ENCODE measurements at places on chromosomes 5 and 9. TPM values are rescaled to one million over a fixed set of nuclear protein-coding genes. Genes with fewer than 3 reads are reported as not detected.
A peak's percentile ranks its signal among the peaks of the same experiment; 100 is the strongest.

Gene SPTAN1
- 335 TPM for total RNA-seq

Gene SARDH
- total RNA-seq: 9.5 TPM

Gene BTNL8
- not detected for total RNA-seq

Gene GABRA6
- total RNA-seq: not detected

Gene GABRA1
- not detected for total RNA-seq

Gene TCF7
- total RNA-seq: 455 TPM

Gene ZNF608
- total RNA-seq: not detected

Gene ENC1
- total RNA-seq: 1.4 TPM

DNA sequence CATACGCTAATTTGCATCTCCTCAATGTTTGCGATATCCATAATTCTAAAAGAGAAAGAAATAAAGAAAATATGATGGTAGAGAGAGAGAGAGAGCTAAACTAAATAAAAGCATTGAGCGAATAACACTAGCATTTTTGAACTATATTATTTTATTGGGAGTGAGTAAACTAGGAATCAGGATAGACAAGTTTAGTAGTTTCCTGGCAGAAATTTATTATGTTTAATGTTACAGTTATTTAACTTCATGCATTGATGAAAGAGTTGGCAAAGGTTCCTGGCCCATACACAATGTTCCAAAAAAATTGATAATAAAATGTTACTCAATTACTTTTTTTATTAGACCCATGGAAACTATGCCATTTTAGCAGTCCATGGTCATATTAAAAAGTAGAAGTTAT is 1708.2 kb upstream of the CDH6 start:
- no peak for DNase-seq

GRCh38 chr9:18479405-18479804 is 5.5 kb downstream of the ADAMTSL1 start:
- no peak for DNase-seq

GRCh38 chr5:39906146-39906545 is 481.4 kb upstream of the DAB2 start:
- DNase-seq: no peak

GRCh38 chr9:133539991-133540697 is 5.6 kb downstream of the ADAMTSL2 start:
- DNase-seq: no peak

- DNase-seq: no peak
Measured at GRCh38 chr9:131826966-131827525, 87.2 kb upstream of the RAPGEF1 start.

- DNase-seq: no peak
Measured at GRCh38 chr9:122059955-122060324, 33.2 kb downstream of the TTLL11 start.

GRCh38 chr5:95087816-95088317 is 197.0 kb downstream of the MCTP1 start:
- no peak for DNase-seq

- DNase-seq: no peak
Measured at GRCh38 chr5:168020542-168021294, 270.7 kb upstream of the WWC1 start.

- peak; percentile 40 for DNase-seq
Measured at GRCh38 chr5:65480306-65480865, 1.3 kb downstream of the ADAMTS6 start.

DNA sequence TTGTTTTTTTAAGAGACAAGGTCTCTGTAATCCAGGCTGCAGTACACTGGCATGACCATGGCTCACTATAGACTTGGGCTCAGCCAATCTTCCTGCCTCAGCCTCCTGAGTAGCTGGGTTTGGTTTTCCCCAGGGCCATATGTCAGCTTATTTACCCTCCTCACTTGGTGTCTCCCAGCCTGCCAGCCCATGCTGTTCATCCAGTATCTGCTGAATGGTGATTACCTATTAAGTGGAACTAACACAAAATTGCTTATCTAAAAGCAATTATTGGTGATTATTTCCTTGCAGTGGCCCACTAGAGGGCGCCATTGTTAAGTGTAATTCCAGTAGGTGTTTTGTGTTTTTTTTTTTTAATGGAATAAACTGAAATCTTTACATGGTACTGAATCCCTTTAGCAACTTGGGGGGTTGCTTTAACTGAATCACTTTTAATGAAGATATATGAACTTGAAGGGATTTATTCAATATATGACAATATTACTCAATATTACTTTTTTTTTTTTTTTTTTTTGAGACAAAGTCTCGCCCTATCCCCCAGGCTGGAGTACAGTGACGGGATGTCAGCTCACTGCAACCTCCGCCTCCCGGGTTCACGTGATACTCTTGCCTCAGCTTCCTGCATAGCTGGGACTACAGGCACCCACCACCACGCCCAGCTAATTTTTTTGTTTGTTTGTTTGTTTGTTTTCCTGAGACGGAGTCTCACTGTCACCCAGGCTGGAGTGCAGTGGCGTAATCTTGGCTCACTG is 13.8 kb downstream of the EXOSC2 start:
- DNase-seq: peak; percentile 54

- no peak for DNase-seq
Measured at GRCh38 chr5:81924442-81924841, 47.4 kb upstream of the ATG10 start.

DNA sequence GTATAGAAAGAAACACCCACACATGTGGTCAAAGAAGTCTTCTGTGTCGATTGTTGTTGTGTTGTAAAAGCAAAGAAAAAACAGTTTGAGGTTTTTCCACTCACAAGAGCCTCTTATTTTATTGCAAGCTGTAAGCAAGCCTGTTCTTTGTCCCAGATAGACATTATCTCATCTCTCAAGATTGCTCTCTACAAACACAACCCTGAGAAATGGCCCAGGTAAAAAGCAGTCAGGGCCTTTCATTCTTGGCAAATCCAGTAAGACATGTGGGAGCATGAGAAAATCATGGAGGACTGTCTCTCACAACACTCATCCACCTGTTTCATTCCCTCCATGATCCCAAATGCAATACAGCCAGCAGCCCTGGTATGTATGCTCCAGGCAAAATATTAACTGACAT is 286.6 kb upstream of the POU5F2 start:
- DNase-seq: no peak

GRCh38 chr5:172816925-172817562 is 17.0 kb upstream of the ERGIC1 start:
- no peak for DNase-seq

GRCh38 chr9:121700832-121701419 is 49.5 kb downstream of the DAB2IP start:
- DNase-seq: no peak

- no peak for DNase-seq
Measured at GRCh38 chr5:114789773-114790402, 379.8 kb downstream of the TRIM36 start.

- DNase-seq: no peak
Measured at GRCh38 chr9:28927691-28928090, 1354.4 kb upstream of the C9orf72 start.

DNA sequence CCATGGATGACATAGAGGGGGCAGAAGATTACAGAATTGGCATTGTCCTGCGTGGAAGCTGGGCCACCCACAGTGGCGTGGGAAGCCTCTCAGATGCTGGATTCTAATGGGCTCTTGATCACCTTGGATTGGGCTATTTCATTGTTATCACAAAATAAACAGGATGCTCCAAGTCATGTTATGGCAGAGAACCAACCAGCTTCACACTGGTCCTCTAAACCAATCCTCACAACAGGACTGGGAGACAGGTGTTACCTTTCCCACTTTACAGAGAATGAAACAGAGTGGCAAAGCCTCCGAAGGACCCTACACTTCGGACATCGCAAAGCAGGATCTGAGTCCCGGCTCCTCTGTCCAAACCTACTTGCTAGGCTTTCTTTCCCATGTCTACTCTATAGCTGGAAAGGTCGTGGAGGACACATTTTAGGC is 455 bp upstream of the SMIM3 start:
- no peak for DNase-seq

DNA sequence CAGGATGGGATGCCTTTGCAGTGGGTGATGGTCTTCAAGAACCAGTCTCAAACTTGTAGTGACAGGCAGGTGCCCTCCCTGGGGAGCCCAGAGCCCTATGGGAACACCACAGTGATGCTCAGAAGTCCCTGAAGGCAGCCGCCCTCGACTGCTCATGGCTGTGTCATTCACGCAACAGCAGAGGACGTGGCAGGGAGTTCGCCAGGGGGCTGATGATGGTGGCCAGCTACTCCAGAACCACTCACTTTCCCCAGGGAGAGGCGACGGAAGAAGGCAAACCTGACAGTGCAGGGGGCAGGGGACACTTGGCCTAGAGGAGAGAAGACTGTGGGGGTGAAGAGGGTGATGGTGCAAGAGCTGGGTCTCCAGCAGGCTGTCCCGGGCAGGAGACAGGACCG is 4.0 kb downstream of the IL13 start:
- no peak for DNase-seq

DNA sequence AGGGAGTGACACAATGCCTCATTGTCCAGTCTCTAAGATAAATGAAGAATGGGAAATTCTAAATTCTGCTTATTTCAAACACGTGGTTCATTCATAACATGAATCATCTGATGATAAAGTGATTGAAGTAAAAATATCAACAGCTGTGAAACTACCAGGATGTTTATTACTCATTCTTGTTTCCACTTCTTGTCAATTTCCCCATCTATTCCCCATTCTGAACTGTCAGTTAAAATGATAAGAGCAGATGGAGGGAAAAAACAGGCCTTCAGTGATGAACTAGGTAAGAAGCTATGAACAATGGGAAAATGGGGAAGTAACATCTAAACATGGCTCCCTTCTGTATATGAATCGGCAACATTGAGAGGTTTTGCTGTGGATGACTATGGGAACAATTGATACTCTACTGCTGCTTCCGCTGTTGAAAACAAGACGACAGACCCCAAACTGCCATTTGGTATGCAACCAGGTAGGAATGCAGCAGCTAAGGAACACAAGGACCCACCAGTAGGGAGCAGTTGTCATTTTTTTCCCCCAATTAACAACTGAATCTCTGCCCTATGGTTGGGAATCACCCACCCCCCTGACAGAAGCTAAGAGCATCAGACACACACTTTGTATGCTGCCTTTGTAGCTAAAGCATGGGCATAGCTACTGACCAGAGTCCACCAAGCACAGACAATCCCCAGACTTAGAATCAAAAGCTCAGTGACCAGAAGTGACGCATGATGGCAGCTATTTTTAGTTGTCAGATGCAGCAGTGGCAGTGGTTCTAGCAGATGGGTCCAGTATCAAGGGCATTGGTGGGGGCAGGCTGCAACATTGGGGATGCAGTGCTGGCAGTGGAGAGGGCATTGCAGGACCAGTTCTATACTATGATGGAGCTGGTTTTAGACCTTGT is 52.9 kb upstream of the ZNF366 start:
- DNase-seq: no peak

DNA sequence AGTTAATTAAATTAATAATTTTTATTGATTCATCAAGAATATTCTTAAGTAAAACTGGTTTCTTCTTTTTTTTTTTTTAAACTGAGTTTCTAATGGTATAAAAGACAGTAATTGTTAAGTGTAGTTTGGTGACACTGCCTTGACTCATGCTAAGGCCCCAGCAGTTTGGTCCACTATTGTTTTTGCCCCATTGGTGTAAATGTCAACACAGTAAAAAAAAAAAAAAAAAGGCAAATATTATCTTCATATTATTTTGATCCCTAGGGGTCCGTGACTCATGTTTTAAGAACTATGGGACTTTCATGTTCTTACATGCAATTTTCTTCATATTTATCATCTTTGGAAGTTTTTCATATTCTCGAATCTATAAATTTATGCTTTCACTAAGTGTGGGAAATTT is 29.2 kb upstream of the JAK2 start:
- no peak for DNase-seq

DNA sequence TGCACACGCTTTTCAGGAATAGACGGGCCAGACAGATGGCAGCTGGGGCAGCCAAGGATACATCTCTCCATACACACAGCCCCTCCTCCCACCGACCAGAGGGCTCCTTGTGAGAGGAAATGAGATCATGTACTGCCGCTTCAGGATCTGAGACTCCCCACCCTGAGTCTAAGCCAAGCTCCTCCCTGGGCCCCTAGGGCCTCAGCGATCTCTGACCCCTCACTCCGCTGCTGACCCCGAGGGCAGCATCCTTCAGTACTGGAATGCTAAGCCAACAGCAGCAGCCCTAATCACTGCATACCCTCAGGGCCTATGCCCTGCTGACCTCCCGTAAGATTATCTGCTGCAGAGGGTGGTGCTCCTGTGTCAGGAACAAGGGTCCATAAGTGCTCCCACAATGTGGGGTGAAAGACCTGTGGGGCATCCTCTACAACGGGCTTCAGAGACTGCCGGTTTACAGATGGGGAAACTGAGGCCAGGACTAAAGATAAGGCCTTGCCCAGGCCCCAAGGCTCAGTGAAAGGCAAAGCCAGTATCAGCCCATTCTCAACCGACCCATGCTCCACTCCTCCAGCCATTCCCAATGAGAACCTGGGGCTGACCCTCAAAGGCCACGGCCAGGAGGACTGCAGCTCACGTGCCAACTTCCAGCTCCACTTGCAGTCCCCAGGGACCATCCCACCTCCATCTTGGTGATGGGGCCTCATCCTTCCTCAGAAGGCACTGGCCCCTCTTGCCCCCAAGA is 37.5 kb downstream of the BICD2 start:
- no peak for DNase-seq

DNA sequence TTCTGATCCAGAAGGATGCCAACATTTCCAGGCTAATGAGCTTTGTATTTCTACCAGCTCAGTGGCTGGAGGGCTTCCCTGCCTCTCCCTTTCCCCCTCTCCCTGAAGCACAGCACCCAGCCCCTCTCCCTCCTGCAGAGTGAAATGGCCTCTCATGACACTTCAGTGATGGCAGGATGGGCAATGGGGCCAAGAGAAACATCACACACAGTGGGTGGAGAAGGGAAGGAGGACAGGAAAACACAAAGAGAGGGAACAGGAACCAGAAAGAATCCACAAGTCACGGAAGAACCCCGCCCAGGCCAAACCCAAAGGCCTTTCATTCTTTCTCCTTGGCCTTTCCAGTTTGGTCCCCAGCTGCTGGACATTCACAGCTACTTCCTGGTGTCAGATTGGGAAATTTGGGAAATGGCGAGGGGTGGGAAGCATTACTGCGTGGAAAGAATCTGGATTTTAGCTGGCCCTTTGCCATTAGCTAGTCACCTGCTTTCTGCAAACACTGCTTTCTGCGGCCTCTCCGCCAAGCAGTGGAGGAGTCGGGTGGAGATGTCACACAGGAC is 82.6 kb downstream of the GLDC start:
- DNase-seq: no peak
